Endodermal cell (in vitro differentiated cells): ENCODE measurements at places on chromosomes 4 and X. TPM values are rescaled to one million over a fixed set of nuclear protein-coding genes. Genes with fewer than 3 reads are reported as not detected.

DNA sequence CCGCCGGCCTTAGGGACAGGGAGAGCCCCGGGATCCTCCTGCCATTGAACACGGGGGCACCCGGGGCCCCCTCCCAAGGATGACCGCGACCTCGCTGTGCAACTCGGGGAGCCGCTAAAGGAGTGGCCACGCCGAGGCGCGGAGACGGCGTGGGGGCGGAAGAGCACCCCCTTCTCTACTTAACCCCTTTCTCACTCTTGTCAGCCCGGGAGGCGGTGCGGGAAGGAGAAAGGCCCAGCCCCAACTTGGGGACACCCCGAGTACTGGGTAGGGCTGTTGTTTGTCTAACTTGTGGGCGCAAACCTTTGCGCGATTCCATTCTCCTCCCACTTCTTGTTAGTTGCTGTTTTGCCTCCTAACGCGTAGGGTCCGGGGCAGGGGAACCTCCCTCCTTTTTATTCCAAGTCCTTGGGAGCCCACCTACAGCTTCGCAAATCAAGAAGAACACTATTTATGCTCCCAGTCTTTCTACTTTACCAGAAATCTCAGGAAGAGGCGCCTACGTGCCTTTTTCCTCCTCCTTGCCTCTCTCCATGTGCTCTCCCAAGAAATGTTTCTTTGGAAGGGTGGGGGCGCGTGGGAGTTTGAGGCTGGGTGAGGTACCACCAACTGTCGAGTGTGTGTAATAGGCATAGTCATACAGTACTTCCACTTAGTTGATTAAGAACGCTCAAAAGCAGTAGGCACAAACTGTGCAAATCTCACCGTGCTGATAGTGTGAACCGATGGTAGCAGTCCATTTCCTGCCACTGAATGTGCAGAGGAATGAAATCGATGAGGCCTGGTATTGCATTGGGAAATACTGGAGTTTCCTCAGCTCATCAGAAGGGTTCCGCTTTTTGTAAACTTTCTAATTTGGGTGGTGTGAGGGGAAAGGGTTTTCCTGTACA, 813 bp downstream of the DIAPH2 start:
- no peaks in the 10 kb centered on the region for H3K27me3 ChIP-seq
- H3K36me3 ChIP-seq = no peaks in the 10 kb centered on the region
- peak; percentile 75 for DNase-seq
- peak overlapping the region; percentile 83 for H3K4me3 ChIP-seq

GRCh38 chr4:26889356-26889755, 28.7 kb downstream of the STIM2 start:
- H3K27me3 ChIP-seq = no peaks in the 10 kb centered on the region
- no peak overlapping the region for H3K4me3 ChIP-seq
- H3K27ac ChIP-seq = no peak overlapping the region
- H3K4me1 ChIP-seq = no peaks in the 10 kb centered on the region
- no peaks in the 10 kb centered on the region for H3K36me3 ChIP-seq
- DNase-seq = no peak

DNA sequence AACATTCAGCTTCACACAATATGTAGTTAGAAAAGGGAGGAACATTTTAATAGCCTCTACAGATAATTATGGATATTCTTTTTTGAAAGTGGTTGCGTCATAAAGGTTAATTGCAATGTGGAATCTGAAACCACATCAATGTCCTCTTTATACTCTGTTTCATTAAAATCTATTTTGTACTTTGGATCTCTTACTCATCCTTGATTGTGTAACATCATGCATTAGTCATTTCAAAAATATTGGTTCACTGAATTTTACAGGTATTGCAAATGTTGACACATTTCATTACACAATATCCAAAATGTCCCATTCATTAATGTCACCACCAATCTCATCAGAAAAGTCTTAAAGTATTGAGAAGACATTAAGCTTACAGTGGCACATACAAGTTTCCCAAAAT, 62.7 kb upstream of the USP9X start:
- no peak overlapping the region for H3K4me3 ChIP-seq
- peaks cover 6% of the 10 kb centered on the region for H3K4me1 ChIP-seq
- no peaks in the 10 kb centered on the region for H3K36me3 ChIP-seq
- H3K27ac ChIP-seq = no peak overlapping the region

GRCh38 chr4:14583331-14583730, 418.9 kb upstream of the CPEB2 start:
- H3K36me3 ChIP-seq = no peaks in the 10 kb centered on the region
- DNase-seq = no peak

GRCh38 chrX:17440836-17441235, 65.8 kb downstream of the NHS start:
- no peak for DNase-seq
- no peak overlapping the region for H3K27ac ChIP-seq
- peaks cover under 1% of the 10 kb centered on the region for H3K4me1 ChIP-seq

The HHIP gene
- total RNA-seq = 0.68 to 2.4 TPM (median 1.8 TPM) in 3 replicates

The TASL gene
- not detected in 3 replicates for total RNA-seq
